ENCODE measurements at places on chromosomes 3 and 15.

DNA sequence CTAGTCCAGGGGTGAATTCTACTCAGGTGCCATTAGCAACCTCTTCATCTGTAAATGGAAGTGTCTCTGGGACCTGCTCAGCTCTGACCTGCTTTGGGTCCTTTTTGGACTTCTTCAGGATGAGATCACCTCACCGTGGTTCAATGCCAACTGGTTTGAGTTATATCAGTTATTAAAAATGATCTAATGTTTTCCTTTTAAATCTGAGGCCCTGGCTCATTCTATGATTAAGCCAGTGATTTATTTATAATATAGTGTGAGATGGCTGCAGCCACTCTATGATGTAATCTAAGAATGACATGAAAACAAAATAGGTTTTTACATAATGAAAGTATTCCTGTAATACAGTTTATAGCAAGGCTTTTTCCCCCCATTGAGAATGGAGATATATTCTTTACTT, 79.4 kb downstream of the LPP start:
- no peak for DNase-seq

- DNase-seq, result no peak
These were observed 49.0 kb upstream of the CCDC80 start for GRCh38 chr3:112689989-112690388.

DNA sequence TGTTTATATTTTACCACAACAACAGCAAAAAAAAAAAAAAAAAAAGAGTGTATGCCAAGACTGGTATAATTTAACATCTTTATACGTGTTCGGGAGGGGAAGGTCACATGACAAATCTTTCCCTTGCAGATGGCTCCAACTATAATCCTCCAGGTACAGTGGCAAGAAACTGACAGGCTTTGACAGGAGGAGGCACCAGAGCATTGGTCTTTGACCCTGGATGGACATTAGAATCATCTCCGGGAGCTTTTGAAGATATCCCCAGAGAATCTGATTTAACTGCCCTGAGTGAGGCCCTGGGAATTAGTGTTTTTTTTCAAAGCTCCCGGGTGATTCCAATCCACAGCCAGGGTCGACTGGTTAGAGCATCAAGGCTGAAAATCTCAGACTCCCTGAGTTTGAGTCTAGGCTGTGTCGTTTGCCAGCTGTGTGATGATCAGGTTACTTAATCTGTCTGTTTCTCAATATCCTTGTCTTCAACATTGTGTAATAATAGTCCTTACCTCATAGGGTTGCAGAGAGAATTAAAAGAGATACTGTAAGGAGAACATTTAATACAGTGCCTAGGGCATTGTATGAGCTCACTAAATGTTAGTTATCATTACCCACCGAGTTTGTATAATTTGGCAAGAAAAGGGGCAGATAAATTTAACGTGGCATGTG, 8.9 kb upstream of the SEMA5B start:
- DNase-seq, result no peak

DNA sequence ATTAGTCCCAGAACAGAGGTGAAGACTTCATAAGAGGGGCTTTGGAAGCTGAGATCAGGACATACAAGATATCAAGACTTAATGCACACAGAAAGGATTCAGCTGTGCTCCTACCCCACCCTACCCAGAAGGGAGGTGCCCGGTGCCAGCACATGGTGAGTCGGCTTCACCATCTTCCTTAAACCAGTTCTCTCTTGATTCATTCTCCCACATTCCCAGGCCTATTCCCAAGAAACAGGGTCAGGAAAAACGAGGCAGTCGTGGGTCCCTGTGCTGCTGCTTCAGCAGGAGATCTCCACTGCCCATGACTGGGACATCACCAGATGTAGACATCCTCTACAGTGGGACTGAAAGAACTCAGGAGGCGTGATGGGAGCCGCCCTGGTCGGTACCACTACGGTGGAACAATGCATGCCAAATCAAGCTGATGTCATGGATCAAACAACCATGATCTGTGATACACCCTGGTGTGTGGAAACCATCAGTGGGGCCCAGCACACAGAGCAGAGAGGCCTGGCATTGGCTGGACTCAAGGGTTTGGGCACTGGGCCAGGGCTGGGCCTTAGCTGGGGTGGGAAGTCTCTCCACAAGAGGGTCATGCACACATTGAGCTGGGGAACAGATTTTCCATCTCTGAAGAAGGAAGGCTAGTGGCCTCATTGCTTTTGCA, 41.9 kb downstream of the CCDC12 start:
- DNase-seq, result no peak

DNA sequence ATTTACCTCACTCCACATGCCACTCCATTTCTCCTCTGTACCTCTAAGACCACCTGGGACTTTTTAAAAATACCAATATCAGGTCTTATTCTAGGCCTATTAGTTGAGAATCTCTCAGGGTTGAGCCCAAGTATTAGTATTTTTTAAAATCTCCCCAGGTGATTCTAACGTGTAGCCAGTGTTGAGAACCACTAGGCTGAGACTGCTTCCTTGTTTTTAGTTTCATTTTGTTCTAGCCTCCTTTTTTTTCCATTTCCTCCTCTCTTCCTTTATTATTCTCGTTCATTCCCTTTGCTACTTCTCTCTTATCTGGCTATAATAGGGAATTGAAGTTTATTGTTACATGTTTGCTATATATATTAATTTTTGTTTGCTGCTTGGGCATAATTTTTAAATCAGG, 217.8 kb upstream of the CD96 start:
- no peak for DNase-seq

DNA sequence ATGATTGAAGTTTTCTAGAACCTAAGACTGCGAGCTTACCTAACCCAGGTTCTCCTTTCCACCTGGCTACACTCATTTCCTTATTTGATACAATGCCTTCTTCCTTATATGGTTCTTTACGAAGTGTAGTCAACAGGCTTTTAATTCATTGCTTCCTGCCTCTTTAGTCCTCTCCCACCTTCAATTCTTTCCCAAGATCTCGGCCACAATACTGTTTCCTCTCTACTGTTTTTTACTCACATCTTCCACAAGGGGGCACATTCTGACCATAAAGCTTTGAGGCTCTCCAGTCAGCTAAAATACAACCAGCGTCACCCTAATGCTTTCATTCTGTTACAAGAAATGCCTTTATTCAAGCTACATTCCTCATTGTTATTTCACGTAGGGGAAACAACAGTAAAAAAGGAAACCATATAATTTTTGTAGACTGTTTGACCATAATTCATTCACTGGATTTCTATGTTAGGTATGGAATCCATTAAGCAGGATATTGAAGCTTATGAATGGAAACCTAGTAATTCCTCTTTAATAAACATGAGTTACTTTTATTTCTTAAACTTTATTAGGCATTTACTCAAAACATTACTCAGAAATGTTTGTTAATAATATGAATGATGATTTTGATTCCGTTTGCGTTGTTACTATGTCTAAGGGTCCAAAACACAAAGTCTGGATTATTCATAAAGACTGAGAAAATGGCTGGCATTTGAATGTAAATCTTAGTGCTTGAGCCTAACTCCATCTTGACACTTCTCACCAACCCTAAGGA, 29.5 kb upstream of the VEPH1 start:
- DNase-seq, result no peak

GRCh38 chr15:23857028-23857641, 170.0 kb upstream of the NDN start:
- DNase-seq, result no peak

DNA sequence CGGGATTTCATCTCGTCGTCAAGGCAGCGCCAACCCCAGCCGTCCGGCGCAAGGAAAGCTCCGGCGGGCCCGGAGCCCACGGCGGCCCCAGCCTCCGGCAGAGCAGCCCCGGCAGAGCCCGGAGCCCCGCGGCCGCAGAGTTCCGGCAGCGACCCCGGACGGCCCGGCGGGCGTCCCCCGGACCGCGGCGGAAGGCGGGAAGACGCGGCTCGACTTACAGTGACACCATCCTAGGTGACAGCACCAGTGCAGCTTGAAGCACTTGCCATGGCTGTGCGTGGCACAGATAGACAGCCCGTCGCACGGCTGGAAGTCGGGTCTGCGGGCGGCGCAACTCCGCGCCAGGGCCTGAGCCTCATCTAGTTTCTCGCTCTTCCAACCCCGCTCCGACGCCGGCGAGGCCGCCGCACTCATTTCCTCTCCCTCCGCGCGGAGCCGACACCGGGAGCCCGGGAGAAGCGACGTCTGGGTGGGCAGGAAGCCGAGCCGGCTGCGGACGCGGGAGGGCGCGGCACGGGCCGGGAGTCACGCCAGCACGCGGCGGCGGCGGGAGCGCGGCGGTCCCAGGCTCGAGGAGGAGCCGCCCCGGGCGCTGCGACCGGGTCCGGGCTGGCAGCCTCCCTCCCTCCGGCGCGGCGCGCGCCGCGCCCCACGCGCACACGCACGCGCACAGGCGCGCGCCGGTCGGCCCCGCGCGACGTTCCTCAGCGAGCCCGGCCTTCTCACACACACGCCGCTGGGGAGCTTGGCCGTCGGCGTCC, at the start of gene C3orf70:
C3orf70 (minus strand) TSS at position 651 of the 761 bp plus-strand sequence; CDS start at position 414, 237 bp downstream.
- DNase-seq, result no peak

DNA sequence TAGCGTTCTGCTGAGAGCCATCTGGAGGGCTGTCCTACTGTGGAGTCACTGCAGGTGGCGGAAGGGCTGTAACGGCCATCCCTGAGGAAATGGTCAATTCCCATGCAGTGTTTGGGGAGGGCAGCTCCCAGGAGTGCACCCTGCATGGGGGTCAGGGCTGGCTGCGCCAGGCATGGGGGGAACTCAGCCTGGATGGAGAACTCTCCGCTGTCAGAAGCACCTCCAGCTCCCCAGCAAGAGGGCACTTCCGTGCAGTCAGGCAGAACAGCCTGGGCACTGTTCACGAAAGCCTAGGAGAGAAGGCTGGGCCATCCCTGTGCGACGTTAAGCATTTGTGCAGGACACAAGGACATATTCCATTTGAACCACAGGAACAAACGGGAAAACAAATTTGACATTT, 105.2 kb downstream of the LRIG1 start:
- no peak for DNase-seq

DNA sequence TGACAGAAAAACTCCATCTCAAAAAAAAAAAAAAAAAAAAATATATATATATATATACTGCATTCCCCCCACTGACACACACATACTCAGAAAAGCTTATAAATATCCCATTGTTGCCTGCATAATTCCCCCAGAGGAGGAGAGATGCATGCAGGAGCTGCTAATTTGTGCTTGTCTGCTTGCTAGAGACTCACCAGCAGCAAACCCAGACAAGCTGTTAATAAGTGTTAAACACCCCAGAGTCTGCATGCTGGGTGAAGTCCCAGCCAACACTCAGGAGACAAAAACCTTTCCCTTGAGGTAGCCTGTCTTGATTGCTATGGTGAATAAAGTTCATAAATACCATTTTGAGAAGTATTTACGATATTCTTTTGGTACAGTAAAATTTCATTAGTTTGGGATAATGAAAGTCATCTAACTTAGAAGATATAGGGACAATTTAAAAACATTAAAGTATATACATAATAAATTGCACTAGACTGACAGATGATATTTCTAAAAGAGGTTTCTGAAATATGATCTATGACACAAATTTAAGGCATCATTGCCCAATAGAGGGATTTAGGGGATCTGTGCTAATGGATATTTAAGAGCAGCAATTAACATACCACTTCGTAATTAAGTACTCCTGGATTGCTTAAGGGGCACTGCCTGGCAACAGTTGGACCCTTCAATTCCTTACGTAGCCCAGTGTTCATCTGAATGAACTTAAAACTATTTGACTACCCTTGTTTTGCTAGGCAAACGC, 400.0 kb upstream of the C2CD4B start:
- no peak for DNase-seq

- DNase-seq, result no peak
These were observed 28.6 kb upstream of the OR5K1 start for GRCh38 chr3:98434412-98434811.

DNA sequence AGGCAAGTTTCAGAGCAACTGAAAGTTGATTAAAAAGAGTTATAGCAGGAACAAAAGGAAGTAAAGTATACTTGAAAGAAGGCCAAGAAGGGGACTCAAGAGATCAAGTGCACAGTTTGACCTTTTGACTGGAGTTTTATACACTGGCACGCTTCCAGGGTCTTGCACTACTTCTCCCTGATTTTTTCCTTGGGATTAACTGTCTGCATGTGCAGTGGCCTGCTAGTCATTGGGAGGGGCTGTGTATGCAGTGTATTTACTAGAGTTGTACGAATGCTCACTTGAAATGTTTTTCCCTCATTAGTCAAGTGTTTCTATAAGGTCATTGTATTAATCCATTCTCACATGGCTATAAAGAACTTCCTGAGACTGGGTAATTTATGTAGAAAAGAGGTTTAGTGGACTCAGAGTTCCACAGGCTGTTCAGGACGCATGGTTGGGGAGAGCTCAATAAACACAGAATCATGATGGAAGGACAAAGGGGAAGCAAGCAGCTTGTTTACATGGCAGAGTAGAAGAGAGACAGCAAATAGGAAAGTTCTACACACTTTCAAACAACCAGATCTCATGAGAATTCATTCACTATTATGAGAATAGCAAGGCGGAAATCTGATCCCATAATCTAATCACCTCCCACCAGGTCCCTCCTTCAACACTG, 571.8 kb downstream of the ZPLD1 start:
- no peak for DNase-seq

GRCh38 chr3:185024966-185025365, 127.9 kb downstream of the C3orf70 start:
- DNase-seq, result no peak

Measured in cortex of kidney (tissue), 1 donor.